Endothelial cell of umbilical vein (primary cell): ENCODE measurements at places on chromosomes 12 and 14. TPM values are rescaled to one million over a fixed set of nuclear protein-coding genes. Genes with fewer than 3 reads are reported as not detected.

The TRPV4 gene
- 22.3 and 24.5 TPM in 2 replicates for polyA plus RNA-seq

- H3K27me3 ChIP-seq: no peaks in the 10 kb centered on the region
- no peak for DNase-seq
- H3K4me3 ChIP-seq: no peak overlapping the region
- H3K36me3 ChIP-seq: no peaks in the 10 kb centered on the region
- H3K4me1 ChIP-seq: no peaks in the 10 kb centered on the region
Measured at GRCh38 chr12:103791350-103791920, 49.6 kb downstream of the NT5DC3 start.

DNA sequence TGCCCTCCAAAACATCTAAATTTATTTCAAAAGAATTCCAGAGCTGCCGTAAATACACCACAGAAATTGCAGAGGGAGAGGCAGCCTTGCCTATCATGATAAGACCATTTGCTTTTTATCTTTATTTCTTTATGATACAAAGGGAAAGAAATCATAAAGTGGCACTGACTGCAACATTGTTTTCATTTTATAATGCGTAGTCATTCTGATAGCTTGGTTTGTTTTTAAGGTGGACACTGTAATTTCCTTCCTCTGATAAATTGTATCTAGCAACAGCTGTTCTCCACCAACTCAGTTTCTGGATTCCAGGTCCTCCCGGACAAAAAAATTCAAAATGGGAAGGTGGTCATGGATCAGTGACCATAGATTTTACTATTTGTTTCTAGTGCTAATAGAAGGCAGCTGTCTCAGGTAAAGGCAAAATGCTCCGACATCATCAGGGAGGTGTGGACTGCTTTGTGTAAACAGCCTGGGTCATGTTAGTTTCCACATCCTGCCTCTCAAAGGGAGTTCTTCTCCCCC lies 623 bp upstream of the TSPAN8 start:
- peak; percentile 61 for DNase-seq
- H3K4me1 ChIP-seq: peaks cover 16% of the 10 kb centered on the region
- H3K27ac ChIP-seq: peak overlapping the region; percentile 57
- H3K4me3 ChIP-seq: no peak overlapping the region
- no peaks in the 10 kb centered on the region for H3K36me3 ChIP-seq

DNA sequence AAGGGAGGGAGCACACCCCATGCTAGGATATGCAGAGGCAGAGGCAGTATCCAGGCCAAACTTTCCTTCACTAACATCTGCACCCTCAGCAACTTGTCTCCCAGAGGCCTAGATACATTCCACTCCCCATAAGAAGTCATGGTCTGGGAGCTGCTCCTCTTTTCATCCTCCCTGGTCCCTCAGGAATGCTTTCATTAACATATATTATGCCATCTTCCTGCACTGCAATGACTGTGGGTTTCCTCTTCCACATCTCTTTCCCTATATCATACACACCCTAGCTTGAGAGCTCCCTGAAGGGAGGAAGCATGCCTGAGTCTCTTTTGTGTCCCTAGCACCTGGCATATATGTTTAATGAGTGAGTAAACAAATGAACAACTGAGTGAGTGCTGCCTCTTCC lies 8.6 kb downstream of the DDN start:
- no peaks in the 10 kb centered on the region for H3K36me3 ChIP-seq
- H3K4me3 ChIP-seq: no peak overlapping the region
- H3K4me1 ChIP-seq: no peaks in the 10 kb centered on the region

DNA sequence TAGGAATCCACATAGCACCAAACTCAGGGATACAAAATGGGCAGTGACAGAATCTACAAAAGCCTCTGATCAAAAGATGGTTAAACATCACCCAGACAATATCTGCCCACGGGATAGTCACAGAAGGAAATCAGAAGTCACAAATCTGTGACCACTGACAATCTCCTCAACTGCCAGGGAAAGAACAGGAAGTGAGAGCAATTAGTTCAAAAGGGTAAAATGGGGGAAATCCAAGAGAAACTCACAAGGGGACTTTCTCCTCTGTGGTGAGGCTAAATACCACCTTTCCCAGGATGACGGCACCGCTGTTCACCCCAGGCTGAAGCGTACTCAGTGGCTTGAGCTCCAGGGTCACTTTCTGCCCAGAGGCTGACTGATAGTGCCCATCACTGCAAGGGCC lies 10.7 kb downstream of the TTC5 start:
- no peak overlapping the region for H3K4me3 ChIP-seq
- no peaks in the 10 kb centered on the region for H3K4me1 ChIP-seq
- no peak for DNase-seq
- peaks cover 21% of the 10 kb centered on the region for H3K36me3 ChIP-seq

- H3K4me3 ChIP-seq: no peak overlapping the region
- no peaks in the 10 kb centered on the region for H3K4me1 ChIP-seq
- no peak for DNase-seq
- H3K27ac ChIP-seq: no peak overlapping the region
- no peaks in the 10 kb centered on the region for H3K27me3 ChIP-seq
- H3K36me3 ChIP-seq: peaks cover 36% of the 10 kb centered on the region
Measured at GRCh38 chr12:121903202-121903601, 14.6 kb downstream of the PSMD9 start.

DNA sequence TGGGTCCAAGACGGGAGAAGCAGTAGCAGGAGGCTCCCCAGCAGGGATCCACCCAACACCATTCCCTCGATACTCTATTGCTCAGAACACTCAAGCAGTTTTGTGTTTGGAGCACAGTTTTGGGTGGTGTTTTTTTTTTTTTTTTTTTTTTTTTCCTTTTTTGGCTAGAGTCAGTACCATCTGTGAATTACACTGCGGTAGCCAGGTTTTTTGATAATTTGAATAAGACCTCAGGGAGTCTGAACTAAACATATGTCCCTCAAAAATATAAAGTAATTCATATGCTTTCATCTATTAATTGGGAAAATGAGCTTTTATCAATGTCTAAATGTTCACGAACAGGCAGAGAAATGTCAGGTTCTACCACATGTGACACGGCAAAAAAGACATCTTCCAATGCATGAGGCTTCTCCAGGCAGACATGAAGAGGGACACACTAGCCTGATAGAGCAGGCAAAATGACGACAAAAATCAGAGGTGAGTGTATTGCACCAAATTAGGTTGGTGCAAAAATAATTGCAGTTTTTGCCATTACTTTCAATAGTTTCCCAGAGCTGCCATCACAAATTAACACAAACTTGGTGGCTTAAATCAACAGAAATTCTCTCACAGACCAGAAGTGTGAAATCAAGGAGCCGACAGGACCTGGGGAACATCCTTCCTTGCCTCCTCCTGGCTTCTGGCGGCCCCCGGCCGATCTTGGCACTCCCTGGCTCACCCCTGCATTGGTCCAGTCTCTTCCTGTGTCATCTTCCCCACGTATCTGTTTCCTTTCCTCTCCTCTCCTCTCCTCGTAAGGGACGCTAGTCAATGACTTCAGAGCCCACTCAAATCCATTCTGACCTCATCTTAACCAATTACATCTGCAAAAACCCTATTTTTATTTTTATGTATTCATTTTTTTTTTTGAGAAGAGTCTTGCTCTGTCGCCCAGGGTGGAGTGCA lies 33.9 kb downstream of the FOXN3 start:
- H3K4me1 ChIP-seq: no peaks in the 10 kb centered on the region
- H3K27me3 ChIP-seq: no peaks in the 10 kb centered on the region
- no peak overlapping the region for H3K27ac ChIP-seq
- H3K36me3 ChIP-seq: no peaks in the 10 kb centered on the region
- no peak for DNase-seq
- no peak overlapping the region for H3K4me3 ChIP-seq

DNA sequence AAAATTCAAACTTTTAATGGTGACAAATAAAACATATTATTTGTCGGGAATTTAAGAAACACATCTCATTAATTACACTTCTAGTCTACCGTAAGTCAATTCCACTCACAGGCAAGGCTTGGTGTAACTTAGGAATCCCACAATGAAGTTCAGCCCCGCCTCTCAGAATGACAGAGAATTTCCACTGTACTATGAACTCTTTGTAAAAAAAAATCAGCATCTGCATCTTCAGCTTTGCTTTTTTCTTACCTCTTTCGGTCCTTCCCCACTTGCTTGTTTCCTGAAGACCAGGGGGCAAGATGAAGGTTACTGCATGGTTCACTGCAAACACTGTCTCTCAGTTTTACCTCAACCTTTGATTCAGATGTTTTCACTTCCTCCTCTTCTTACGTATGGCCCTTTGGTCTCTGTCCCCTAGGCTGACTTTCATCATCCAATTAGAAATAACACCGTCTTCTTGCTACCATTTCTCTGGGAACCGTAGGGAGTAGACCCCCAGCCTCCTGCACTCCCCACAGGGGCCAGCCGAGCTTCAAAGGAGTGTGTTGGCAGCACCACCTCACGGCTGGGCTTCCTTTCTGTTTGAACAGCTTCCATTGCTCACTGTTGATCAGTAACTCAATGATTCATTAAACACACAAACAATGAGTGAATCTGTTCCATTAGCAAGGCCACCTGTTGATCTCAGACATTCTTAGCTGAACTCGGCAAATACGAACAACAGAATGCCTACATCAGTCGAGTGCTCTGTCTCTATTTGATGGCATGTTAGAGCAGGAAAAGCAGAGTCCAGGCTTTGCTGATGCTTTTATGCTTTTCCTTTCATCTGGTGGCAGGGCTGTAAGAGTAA lies 343.0 kb downstream of the BMP4 start:
- no peaks in the 10 kb centered on the region for H3K4me1 ChIP-seq
- no peak overlapping the region for H3K4me3 ChIP-seq
- no peak overlapping the region for H3K27ac ChIP-seq
- peaks cover 2% of the 10 kb centered on the region for H3K27me3 ChIP-seq

DNA sequence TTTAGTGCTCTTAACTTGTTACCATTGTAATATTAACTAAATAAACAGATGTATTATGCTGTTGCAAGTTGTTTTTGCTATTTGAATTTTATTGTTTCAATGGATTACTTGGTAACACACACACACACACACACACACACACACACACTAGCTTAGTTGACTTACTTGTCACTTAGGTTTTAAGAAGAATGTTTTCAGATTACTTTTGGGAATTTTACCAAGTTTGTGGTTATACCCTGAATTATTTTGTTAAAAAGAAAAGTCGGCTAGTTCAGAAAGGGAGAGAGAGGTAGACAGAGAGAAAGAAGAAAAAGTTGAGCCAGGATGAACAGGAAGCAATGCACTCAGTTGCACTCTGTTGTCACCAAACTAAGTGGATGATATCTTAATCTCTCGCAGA lies 5.3 kb downstream of the SSTR1 start:
- H3K36me3 ChIP-seq: no peaks in the 10 kb centered on the region
- no peak overlapping the region for H3K27ac ChIP-seq
- no peak for DNase-seq
- H3K4me3 ChIP-seq: no peak overlapping the region
- peaks cover 27% of the 10 kb centered on the region for H3K4me1 ChIP-seq

GRCh38 chr12:103751171-103751570 lies 89.9 kb downstream of the NT5DC3 start:
- peaks cover 2% of the 10 kb centered on the region for H3K27me3 ChIP-seq
- no peaks in the 10 kb centered on the region for H3K36me3 ChIP-seq
- no peaks in the 10 kb centered on the region for H3K4me1 ChIP-seq
- no peak for DNase-seq
